ENCODE measurements at places on chromosomes 2 and 18.
A peak's percentile ranks its signal among the peaks of the same experiment; 100 is the strongest.

GRCh38 chr2:152546230-152546837, 170.9 kb downstream of the PRPF40A start:
- DNase-seq: no peak

GRCh38 chr2:22753476-22753875, 631.5 kb upstream of the KLHL29 start:
- no peak for DNase-seq

DNA sequence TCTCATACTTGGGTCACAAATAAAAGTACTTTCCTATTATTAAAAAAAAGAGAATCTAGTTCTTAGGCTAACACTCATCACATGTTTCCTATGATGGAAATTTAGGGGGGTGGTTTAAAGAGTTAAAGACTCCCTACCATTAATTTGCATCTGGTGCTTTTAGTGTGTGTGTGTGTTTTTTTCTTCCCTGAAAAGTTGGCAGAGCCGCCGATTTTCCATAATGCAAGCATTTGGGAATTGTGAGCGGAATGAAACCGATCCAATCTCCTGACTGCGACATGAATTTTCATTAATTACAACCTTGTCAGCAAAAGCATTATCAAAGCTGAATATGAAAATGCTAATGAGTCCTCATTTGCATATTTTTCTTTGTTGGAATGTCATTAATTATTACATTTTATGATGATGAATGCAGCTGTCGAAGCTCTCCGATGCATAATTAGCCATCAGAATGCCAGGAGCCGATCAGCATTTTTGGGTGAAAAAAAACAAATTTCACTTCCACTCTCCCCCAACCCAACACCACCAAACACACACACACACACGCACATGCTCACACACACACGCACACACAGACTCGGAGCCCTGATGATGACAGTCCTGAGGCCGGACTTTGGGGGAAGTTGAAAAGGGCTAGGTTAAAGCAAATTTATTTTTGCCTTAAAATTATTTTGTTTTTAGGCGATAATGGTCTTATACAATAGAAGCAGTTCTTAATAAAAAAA, 165.4 kb downstream of the TCF4 start:
- peak; percentile 76 for DNase-seq

GRCh38 chr2:236400594-236401360, 136.6 kb upstream of the ASB18 start:
- DNase-seq: no peak

GRCh38 chr18:20996418-20996817, 115.2 kb downstream of the ROCK1 start:
- no peak for DNase-seq

DNA sequence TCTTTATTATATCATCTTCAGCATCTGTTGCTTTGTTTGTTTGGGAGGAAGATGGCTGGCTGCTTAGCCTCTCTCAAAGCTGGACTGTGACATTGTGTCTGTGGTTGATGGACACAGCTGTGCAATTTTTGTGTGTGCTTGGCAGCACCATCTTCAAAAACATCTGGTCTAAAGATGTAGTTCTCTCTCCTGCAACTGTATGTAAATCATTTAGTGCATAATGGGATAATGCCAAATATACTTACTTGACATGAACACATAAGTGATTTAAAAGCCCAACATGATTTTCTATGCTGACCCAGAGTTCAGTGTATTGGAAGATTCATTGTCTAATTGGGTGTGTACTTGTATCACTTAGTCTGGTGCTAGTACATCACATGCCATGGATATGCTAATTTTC, 112.2 kb downstream of the MAP4K4 start:
- no peak for DNase-seq

GRCh38 chr2:237743561-237744269, 54.9 kb upstream of the RBM44 start:
- DNase-seq: peak; percentile 20

DNA sequence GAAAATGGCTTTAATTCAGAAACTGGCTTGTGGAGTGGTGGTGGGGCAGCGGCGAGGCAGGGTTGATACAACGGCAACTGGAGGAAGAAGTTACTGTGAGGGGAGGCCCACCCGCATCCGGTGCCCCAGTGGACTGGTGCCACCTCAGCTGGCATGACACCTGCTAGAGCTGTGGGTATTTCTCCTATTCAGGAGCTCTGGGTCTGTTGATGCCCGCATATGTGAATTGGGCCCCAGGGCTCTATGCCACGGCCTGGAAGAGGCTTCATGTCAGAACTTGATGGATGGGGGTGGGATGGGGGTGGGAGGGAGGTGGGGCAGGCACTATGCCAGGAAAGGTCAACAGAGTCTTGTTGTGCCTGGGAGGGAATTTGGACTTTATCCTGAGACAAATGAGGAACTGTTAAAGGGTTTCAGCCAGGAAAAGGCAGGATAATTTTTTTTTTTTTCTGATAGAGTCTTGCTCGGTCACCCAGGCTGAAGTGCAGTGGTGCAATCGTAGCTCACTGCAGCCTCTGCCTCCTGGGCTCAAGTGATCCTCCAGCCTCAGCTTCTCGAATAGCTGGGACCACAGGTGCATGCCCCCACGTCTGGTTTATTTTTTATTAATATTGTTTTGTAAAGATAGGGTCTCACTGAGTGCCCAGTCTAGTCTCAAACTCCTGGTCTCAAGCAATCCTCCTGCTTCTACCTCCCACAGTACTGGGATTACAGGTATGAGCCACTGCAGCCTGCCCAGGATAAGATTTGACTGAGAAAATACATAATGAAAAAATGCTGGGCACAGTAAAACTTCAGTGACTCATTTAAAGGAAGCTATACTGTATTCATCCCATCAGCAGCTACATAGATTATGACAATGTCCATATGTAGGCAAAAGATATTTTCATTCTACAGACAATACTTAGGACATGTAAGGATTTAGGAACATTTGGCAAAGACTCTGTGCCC, 52.6 kb downstream of the SH2D6 start:
- DNase-seq: no peak

DNA sequence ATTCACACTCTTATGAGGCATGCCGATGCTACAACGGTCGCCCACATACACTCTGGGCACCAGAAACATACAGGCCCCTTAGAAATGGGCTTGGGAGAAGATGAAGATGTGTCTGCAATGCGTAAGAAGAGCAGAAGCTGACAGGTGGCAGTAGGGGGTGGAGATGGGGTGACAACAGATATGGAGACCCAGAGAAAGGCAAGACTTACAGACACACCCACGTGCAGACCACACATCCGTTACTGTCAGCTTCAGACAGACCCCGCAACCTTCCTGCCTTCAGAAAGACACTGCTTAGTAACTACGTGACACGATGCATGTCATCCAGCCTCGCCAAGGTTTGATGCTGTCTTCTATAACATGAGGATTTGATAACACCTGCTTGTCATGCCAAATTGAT, 89.5 kb downstream of the ZFP36L2 start:
- no peak for DNase-seq

DNA sequence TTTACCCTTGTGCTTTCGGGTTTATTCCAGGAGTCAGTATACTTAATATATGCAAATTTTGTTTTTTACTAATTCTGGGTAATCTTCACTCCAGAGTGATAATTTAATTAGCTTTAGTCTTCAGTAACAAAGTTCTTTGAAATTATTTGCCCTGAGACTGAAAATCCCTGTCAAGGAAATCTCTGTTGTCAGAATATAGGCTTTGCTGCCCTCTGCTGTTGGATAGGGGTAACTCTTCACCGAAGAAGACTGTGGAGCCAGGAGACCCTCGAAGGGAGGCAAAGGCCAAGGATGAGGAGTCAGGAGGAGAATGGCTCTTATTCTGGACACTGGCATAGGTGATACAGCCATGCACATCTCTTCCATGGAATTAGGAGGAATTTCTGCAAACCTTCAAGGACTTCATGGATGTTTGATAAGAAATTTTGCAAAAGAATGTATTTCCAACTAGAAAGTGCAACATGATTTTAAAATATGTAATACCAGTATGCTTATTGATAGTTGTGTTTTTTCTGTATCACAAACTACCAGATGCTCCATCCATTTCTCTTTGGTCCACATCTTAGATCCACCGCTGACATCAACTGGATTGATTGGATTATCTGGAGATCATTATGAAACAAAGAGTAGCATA, 182.3 kb downstream of the RDH14 start:
- peak; percentile 64 for DNase-seq

- no peak for DNase-seq
Measured at GRCh38 chr18:67280486-67281242, 235.9 kb downstream of the DSEL start.

- DNase-seq: peak; percentile 16
Measured at GRCh38 chr2:171741189-171741588, 53.9 kb downstream of the DYNC1I2 start.

GRCh38 chr2:241812730-241813643, 4.0 kb downstream of the NEU4 start:
- no peak for DNase-seq

- DNase-seq: peak; percentile 65
Measured at GRCh38 chr18:27599202-27599829, 414.2 kb upstream of the CHST9 start.

DNA sequence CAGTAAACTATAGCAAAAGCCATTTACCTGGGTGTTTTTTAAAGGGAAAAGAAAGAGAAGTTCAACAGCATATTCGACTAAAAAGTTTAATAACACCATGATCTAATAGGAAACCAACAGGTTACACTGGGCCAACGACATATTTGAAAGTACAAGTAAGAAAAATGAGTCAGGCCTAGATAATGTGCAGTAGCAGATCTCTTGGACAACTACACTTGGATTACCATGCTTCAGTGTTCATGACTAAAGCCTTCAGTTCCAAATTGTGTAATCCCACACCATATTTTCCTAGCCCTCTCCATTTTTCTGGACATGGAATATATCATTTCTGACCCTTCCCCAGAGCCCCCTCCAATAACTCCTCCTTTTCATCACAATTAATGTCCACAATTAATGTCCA, 39.1 kb upstream of the FIGN start:
- DNase-seq: peak; percentile 88

- peak; percentile 1 for DNase-seq
Measured at GRCh38 chr2:185219981-185220380, 518.6 kb upstream of the FSIP2 start.

- DNase-seq: no peak
Measured at GRCh38 chr18:57404345-57404744, 30.8 kb upstream of the ONECUT2 start.

GRCh38 chr2:52821631-52822030, 946.0 kb upstream of the CHAC2 start:
- no peak for DNase-seq

- DNase-seq: peak; percentile 84
Measured at GRCh38 chr2:98385050-98385699, 38.9 kb downstream of the CNGA3 start.

GRCh38 chr2:44740678-44741077, 200.8 kb upstream of the SIX3 start:
- DNase-seq: no peak

DNA sequence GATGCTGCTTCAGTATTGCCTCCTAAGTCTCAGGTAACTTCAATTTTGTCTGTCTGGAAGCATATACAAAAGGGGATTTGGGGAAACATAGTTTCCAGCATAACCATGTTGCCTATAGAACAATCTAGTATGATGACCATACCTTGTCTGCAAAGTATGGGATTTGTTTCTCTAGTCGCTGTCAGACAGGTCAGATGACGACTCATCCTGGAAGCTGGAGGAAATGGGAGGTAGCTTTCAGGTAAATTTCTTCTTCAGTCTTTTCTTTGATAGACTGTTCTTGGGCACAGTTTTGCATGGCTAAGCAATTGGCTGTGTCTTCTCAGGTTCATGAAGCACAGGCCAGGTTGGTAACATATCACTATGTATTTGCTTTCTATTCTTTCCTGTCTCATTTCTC, 2.8 kb upstream of the OSBPL6 start:
- no peak for DNase-seq

DNA sequence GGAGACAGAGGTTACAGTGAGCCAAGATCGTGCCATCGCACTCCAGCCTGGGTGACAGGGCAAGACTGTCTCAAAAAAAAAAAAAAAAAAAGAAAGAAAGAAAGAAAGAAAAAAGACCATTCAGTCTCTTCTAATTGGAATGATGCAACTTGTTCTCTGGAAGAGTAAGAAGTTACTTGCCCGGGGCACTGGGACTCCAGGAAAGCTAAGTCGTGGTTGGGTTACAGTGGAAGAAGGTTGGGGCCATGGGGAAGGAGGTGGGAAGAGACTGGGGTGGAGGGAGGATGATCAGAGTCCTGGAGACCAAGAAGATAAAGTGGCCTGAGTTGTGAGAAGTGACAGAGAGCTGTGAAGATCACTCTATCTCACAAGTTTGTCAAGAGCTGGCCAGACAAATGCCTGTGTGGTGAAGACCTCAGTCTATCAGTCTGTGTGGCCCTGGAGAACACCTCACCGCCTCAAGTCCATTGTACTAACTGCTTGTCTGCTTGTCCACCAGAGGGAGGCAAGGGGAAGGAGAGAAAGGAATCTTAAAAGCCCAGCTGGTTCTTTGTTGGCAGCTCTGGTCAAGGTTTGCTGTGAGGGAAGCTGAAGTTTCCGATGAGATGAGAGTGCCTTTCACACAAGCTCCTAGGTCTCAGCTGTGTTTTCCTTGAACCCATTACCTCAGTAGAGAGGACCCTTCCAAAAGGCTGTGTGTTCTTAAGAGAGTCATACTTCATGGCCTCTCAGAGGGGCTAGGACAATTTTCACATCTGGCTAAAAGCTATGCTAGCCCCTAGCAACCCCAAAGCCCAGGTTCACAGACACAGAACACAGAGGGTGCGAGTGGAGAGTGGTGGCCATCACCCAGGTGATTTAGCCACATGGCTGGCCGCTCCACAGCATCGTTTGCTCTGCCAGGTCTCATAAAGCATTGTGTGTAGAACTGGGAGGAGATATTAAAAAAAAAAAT, 72.0 kb upstream of the TMEM178A start:
- peak; percentile 92 for DNase-seq

DNA sequence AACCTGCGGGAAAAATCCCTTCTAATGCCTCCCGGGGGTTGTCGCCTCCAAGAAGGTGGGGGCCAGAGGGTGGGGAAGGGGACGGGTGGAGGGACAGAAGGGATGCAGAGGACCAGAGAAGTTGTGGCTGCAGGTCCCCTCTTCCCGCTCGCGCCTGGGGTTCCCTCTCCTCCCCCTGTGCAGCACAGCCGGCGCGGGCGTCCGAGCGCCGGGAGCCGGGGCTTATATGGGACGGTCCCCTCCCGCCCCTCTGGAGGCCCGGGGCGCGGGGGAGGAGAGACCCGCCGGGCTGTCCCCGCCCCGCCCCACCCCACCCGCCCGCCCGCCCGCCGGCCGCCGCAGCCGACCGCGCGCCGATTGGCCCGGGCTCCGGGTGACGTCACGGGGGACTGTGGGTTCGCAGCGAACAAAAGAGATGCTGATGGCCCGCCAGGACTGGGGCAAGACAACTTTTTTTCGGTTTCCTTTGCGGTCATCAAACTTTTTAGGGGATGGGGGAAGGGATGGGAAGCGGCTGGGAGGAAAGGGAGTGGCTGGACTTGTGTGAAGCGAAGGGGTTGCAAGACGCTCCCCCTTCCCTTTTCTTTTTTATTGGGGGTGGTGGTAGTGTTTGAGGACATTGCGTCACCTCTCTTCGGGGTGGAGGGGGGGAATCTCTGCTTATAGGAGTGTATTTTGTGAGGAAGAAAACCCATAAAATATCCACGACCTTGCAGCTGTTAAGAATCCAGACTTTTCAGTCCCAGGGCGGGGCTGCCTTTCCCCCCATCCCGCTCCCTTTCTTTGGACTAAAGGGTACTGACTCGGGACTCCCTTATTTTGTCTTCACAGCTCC, at the start of gene FN1:
Gene FN1, minus strand, starts transcription at position 199 of the 835 bp plus-strand sequence. CDS start 266 bp downstream, outside the sequence.
- DNase-seq: peak; percentile 99

All from fibroblast of pulmonary artery (primary cell).